ENCODE measurements at places on chromosomes 12 and 14.

GRCh38 chr14:51989293-51990234, at the start of gene RTRAF:
Gene RTRAF (plus strand): TSS chr14:51989546. CDS start chr14:51989640, 94 bp downstream.
- peak; percentile 45 for DNase-seq

DNA sequence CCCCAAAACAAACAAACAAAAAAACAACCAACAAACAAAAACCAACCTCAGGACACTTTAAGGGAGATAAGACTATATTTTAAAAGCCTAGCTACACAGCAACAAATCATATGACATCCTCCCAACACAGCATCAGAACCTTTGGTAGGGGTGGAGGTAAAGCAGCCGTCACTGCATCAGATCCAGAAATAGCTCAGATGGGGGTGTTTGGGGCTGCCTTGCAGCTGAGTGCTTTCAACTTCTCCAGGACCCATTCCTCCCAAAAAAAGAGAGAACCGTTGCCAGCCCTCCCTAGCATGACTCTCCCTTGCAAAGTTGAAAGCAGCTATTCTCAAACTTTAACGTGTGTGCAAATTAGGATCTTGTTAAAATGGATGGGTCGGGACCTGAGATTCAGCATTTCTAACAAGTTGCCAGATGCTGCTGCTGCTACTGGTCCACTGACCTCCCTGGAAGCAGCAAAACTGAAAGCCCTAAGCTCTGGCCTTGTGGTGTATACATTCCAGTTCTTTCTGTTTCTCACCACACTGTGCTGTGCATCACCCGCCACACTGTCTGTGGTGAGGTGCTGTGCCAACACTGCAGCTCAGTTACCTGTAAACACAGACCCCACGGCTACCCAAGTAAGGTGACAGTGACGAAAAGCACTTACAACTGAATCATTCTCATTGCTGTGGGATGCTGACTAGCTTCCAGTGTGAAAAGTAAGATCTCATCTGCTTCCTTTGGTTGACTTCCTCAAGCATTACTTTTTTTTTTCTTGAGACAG, 54.0 kb downstream of the SLC38A1 start:
- DNase-seq = no peak

DNA sequence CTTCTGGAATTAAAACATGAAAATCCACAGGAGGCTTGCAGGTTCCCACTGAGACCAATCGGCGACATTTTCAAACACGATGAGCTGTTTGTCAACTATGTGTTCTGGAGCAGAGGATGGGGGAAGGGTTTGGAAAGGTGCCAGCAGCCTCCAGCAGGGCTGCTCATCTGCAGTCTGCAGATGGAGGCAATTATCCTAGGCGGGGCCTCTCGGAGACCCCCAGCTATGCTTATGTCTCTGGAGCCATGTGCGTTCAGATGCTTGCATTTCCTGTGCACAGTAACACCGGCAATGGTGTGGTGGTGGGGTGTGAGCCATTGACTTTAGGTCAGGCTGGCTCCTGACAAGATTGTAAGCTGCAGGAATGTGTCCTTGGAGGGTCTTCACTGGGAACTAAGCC, 51.7 kb downstream of the RPH3A start:
- no peak for DNase-seq

GRCh38 chr14:40119765-40120164, 687.5 kb upstream of the FBXO33 start:
- DNase-seq = no peak

- no peak for DNase-seq
These were observed 274.7 kb downstream of the SLC6A15 start for GRCh38 chr12:84637926-84638325.

DNA sequence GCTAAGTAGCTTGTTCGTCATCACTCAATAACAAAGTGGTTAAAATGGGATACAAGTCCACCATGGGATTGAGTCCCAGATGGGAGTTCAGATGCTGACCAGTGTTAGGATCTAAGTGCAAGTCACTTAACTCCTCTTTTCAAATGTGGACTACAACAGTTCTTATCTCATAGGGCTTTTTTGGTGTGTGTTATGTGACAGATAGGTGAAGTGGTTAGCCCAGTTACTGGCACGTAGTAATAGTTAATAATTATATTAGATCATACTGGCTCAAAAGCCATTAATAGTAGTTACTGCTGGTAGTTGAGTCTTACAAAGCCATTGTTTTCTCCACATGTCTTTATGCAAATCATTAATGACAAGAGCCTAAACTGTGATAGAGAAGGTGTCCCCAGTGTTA, 73.2 kb downstream of the RCOR1 start:
- DNase-seq = no peak

GRCh38 chr12:2268471-2269286, 215.9 kb downstream of the CACNA1C start:
- no peak for DNase-seq

DNA sequence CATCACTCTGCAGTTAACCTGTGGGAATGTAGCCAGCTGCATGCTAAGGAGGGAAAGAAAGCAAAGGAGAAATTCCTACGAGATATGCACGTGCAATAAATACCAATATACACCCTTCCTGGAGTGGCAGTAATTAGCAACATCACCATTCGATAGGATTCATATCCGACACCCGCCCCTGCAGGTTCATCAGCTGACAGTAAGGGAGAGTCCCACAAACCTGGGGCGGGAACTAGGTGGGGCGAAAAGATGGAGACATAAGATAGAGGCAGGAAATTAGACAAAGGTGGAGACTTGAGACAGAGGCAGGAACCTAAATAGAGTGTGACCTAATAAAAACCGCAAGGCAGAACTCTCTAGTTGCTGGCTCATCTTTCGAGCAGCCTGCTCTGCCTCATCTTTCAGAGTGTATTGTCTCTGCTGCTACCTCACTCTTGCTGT, 51.6 kb downstream of the PLEKHG3 start:
- no peak for DNase-seq

DNA sequence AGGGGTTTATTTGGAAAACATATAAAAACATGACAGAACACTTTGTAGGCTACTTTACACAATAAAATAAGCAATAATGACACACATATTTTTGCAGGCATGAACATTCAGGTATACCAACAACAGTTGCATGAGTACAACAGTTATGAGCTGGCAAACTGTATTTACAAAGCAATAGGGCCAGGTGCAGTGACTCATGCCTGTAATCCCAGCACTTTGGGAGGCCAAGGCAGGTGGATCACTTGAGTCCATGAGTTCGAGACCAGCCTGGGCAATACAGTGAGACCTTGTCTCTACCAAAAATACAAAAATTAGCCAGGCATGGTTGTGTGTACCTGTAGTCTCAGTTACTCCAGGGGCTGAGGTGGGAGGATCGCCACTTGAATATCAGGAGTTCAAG, 101.1 kb downstream of the BMP4 start:
- no peak for DNase-seq

GRCh38 chr12:124742678-124743077, 121.0 kb downstream of the SCARB1 start:
- no peak for DNase-seq

DNA sequence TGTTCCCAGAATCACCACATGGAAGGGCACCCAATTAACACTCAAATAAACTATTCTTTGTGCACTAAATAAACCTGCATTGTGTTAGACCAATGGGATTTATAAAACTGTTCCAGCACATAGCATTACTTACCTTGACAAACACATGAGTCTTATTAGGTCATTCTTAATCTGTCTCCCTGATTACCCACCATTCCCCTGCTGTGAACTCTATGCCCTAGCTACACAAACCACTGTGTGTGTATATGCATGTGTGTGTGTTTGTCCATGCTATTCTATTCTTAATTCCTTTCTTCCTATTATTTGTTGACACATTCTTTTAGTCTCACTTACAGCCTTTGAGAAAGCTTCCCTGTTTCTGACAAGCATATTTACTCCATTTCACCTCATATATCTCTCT, 303.6 kb upstream of the GARIN6 start:
- no peak for DNase-seq

DNA sequence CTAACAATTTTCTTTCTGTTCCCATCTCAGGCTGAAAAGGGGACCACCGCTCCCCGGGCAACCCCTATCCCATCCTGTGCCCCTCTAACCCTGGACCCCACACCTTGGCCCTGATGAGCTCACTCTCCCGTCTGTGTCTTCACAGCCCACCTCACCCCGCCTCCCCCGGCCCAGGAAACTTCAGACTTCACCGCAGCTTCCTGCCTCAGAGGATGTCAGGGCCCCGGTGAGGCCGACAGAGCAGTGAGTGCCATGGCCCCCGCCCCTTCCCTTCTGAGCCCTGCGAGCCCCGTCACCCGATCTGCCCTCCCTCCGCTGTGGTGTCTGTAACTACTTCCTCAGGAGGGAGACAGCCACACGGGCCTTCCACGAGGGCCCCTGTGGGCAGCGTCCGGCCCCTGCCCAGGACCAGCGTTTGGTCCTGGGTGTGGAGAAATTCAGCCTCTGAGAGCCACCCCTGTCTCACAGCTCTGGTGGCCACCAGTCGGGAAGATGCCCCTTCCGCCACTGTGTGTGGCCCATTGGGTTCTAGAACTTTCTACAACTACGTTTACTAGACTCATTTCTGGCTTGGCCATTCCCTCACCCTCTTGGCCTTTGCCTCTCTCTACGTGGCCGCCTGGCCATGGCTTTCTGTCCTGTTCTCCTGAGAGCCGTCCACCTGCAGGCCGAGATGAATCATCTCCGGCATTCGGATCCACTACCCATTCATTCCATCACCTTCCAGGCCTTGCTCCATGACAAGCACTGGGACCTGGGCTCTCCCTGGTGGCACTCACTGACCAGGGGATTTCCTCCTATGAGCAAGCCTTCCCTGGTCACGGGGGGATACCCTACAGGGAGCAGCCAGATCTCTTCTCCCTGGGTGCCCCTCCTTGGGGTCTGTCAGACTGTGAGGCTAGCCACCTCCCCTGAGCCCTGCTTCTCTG, 3.4 kb downstream of the RHOF start:
- no peak for DNase-seq

DNA sequence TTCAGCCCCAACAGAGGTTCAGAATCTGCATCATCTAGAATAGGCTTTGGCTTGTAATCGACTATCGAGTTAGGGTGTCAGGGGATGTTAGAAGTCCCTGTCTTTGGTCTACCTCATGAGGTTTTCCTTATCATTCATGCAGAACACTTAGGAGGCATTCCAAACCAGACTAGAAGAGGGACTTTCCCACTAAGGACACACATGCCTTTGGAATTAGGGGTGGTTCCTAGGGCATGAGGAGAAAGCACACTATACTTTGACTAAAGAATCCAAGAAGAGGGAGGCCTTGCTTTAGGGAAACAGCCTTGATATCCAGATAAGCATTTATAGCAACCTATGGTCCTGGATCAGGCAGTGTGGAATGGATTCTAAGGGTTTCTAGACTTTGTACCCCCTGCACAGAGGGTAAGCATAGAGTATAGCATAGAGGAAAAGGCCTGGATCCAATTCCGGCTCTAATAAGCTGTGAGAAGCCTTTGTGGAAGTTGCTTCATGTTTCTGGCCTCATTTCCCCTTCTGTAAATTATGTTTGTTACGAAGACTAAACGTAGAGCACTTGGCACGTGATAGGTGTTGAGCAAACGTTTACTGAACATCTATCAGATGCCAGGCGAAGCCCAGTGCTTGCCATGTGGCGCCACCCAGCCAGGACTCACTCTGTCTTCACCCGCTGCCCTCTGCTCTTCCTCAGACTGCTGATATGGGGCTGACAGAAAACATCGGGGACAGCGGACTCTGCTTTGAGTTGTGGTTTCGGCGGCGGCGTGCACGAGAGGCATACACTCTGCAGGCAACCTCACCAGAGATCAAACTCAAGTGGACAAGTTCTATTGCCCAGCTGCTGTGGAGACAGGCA, 13.2 kb downstream of the ZNF219 start:
- DNase-seq = no peak

- DNase-seq = no peak
These were observed 14.0 kb downstream of the CCER1 start for GRCh38 chr12:90940872-90941499.

- peak; percentile 67 for DNase-seq
These were observed 536 bp upstream of the DAAM1 start for GRCh38 chr14:59187802-59188460.

GRCh38 chr12:80864046-80864735, 73.5 kb downstream of the LIN7A start:
- DNase-seq = no peak

DNA sequence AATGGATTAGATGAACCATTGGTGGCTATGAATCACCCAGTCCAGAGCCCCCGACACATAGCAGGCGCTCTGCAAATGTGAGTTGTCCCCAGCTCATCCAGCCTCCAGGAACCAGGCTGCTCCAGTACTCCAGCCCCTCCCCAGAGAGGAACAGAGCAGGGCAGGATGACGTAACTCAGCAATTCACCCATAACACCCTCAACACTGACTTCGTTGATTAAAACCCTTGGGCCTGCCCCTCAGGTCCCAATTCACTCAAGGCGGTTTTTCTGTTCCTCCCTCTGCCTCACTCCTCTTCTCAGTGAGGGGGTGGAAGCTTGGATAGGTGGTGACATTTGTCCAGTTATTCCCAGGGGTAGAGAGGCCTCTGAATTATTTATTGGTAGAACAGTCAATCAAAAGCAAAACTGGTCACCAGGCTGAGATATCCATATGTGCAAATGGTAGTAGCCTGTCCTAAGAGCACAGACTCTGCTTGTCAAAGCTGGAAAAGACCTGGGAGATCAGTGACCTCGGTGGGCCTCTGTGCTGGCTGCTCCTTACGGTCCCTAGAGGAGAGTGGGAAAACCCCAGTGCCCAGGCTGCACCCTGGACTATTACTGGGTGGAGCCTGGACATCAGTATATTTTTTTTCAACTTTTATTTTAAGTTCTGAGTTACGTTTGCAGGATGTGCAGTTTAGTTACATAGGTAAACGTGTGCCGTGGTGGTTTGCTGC, 97.0 kb downstream of the CMKLR1 start:
- no peak for DNase-seq

GRCh38 chr12:94133964-94134795, 14.2 kb upstream of the PLXNC1 start:
- no peak for DNase-seq

DNA sequence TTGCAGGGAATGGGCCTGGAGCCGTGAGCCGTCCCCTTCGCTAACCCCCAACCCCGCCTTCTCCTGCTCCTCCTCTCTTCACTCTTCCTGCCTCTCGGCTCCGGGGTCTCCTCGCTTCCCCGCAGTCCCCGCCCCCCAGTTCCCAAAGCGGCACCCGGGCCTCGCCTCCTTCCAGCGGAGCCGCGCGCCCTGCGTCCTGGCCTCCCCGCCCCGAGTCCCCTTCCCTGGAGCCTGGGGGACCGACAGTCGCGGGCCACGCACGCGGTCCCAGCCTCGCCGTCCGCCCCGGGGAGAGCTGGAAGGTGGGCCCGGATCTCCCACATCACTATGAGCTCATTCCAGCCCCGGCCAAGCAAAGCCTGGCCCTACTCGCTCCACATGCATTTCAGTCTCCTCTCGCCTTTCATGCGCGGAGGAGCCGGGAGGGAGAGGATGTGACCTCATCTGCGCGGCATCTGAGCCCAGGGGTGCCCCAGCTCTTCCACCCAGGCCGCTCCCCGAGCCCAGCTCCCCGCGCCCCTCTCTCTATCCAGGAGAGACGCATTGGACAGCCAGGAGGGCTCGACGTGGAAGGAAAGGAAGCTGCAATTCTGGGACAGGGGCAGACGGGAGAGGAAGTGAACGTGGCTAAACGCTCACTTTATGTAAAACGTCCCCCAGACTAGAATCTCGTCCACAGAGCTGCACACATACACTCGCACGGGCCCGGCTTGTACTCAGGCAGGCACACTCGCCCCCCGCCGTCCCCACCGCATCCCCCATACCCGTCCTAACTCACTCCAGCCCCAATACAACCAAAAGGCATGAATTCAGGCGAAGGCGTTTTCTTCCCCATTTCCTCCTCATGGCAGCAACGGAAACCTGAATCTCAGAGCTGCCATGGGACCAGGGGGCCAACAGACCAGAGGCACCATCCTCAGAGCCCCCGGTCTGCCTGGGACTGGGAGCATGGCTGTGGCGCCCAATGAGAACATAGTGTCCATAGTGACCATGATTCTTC, 108.7 kb upstream of the CCND2 start:
- no peak for DNase-seq

- DNase-seq = no peak
These were observed 3.2 kb upstream of the SYNE3 start for GRCh38 chr14:95519699-95520098.
